ENCODE measurements at places on chromosomes 11 and 22. TPM values are rescaled to one million over a fixed set of nuclear protein-coding genes. Genes with fewer than 3 reads are reported as not detected.

GNAZ gene
- 3.0 TPM for total RNA-seq

OR10A4 gene
- not detected for total RNA-seq

HIRA gene
- 23.3 TPM for total RNA-seq

SNX15 gene
- total RNA-seq, result 27.1 TPM

BTBD18 gene
- not detected for total RNA-seq

CHRNA10 gene
- 1.2 TPM for total RNA-seq

ENTHD1 gene
- total RNA-seq, result not detected

C1QTNF4 gene
- 0.55 TPM for total RNA-seq

KCNQ1 gene
- 52.9 TPM for total RNA-seq

OR51B4 gene
- not detected for total RNA-seq

AIP gene
- 87.0 TPM for total RNA-seq

GRK3 gene
- total RNA-seq, result 26.0 TPM

GRIK4 gene
- total RNA-seq, result 4.3 TPM

MYEOV gene
- total RNA-seq, result 0.23 TPM

ANO5 gene
- total RNA-seq, result 5.9 TPM

CARD18 gene
- total RNA-seq, result not detected

KREMEN1 gene
- 23.3 TPM for total RNA-seq

FOLR2 gene
- 22.8 TPM for total RNA-seq

SHISAL1 gene
- total RNA-seq, result 1.0 TPM

P4HA3 gene
- total RNA-seq, result 0.96 TPM

BCO2 gene
- 7.7 TPM for total RNA-seq

AIFM3 gene
- 5.7 TPM for total RNA-seq

CLDN5 gene
- total RNA-seq, result 274 TPM

DEUP1 gene
- total RNA-seq, result not detected

PAMR1 gene
- total RNA-seq, result 12.4 TPM

CFAP300 gene
- total RNA-seq, result 2.3 TPM

RAB1B gene
- total RNA-seq, result 138 TPM

PMM1 gene
- total RNA-seq, result 44.4 TPM

LDHAL6A gene
- total RNA-seq, result not detected

OSM gene
- 1.6 TPM for total RNA-seq

MOGAT2 gene
- not detected for total RNA-seq

SEC14L3 gene
- not detected for total RNA-seq

SLC22A12 gene
- not detected for total RNA-seq

GRM5 gene
- 0.06 TPM for total RNA-seq

LSP1 gene
- 78.2 TPM for total RNA-seq

ABCG4 gene
- 0.14 TPM for total RNA-seq

OR56A1 gene
- total RNA-seq, result not detected

RFPL1 gene
- total RNA-seq, result not detected

NRXN2 gene
- total RNA-seq, result 0.72 TPM

IL18 gene
- total RNA-seq, result 49.9 TPM

CBLIF gene
- total RNA-seq, result not detected

NNMT gene
- total RNA-seq, result 349 TPM
